Left renal pelvis (tissue), 4 donors: ENCODE measurements at places on chromosomes 5 and 9. TPM values are rescaled to one million over a fixed set of nuclear protein-coding genes. Genes with fewer than 3 reads are reported as not detected.

Gene GLRA1
- not detected for polyA plus RNA-seq

- no peak for DNase-seq
Measured at GRCh38 chr5:66113160-66113559, 30.9 kb upstream of the SREK1 start.

Gene TAF11L13
- polyA plus RNA-seq: not detected

GRCh38 chr9:107337676-107338590 lies 54.9 kb downstream of the RAD23B start:
- DNase-seq: no peak

DNA sequence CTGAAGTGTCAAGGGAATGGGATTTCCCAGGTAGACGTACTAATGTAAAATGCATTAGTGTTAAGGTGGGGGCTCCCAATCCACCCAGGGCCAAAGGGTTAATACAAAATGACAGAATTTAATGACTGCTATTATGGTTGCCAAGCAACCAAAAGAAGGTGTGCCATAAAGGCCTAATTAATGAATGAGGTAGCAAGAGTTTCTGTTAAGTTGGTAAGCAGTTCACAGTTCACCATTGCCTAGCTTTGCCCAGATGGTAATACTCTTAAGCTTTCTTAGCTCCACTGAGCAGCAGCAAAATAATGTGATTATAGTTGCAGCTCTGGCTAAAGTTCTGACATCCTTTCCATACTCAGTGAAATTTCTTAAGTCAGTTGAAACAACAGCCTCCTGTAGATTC lies 211.7 kb downstream of the DENND1A start:
- no peak for DNase-seq
